ENCODE measurements at places on chromosomes 7 and 10.

- peak; percentile 17 for DNase-seq
Observed at GRCh38 chr7:7148798-7149481, 33.4 kb upstream of the C1GALT1 start.

DNA sequence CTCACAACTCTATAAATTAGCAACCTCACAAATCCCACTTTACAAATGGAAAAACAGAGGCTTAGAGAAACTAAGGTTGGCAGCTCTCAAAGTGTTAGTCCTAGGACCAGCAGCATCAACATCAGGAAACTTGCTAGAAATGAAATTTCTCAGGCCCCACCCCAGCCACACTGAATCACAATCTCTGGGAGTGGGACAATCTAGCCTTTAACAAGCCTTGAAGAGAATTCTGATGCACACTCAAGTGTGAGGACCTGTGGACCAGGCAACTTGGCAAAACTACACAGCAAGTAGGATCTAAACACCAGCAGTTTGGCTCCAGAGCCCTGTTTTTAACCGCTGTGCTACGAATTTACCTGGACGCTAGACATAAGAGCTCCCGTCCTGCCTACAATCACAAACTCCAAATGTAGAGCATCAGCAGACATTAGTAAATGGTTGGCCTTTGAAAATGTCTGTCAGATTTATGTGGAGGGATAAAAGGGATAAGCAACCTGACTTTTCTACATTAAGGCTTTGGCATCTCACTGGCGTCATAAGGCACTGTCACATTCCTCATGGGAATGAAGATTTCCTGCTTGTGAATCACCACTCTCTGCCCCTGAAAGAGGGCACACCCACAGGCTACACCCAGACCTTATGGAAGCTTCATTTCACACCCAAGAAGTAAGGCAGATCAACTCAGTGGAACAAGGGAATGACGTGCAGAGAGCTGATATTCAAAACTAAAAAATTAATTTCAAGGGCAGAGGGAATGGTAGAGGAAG, 34.5 kb downstream of the PPP1R3C start:
- no peak for DNase-seq

GRCh38 chr10:57983281-57983791, 284.4 kb downstream of the IPMK start:
- DNase-seq = peak; percentile 55

DNA sequence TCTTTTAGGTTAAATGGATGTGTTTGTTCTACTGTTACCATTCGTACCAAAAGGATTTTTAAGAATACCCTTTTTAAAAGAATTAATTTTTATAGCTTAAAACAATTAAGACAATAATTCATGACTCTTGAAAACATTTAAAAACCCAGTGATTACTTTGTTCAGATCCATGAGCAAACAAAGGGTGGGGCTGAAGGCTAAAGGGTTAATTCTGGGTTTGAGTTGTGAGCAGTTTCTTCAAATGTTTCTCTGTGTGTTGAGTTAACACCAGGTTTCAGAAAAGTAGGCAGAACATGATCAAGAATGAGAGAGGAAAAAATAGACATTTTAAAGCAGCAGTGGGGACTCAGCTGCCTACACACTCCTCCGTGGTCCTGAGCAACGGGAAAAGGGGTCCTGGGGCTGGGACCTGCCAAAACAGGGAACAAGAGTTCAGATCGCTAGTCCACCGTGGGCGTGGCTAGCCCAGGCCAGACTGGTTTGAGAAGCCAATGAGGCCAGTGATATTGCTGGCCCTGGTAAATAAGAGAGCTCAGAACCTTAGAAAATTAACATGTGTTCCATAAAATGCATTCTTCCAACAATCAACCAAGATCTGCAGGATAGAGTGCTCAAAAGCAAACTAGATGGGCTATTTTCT, 14.9 kb upstream of the EZH2 start:
- no peak for DNase-seq

DNA sequence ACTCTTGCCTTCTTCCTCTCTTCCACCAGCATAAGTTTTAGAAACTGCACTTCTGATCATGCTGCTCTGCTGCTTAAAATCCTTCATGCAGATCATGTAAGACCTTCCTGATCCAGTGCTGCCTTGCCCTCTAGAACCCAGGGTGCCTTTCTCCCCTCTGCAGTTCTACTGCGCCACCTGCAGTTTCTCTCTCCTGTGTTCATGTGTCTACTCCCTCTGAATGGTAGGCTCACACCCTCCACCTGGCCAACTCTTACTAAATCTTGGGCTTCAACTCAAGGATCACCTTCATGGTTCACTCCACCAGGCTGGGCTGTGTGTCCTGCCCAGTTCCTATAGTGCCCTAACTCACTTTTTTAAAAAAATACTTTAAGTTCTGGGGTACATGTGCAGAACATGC, 174.6 kb upstream of the ITGB1 start:
- DNase-seq = no peak

- peak; percentile 76 for DNase-seq
Observed at GRCh38 chr7:106041140-106041717, 70.9 kb downstream of the SYPL1 start.

DNA sequence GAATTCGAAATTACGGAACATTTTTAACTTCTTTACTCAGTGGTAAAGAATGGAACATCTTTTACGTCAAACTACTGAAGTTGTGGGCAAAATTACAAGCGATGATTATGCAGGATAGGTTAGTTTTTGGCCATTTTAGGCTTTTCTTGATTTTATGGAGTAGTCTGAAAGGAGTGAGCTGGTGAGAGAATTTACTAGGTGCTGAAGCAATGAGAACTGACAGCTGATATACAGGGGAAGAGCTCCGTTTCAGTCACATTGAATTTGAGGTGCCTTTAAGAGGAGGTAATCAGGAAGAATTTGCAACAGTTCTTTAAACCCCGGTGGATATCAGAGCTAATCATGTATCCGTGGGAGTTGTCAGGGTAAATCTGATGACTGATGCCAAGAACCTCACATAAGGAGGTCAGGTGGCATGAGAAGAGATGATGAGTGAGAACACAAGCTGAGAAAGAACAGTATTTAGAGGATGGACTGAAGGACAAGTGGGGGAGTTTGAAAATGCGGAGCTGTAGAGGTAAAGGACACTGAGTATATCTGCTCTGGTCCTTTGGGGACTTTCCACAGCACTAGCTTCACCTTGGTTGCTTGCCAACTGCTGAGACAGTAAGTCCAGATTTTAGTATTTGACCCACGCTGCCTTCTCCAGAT, 104.3 kb downstream of the AHR start:
- no peak for DNase-seq

GRCh38 chr7:154960063-154960790, 42.7 kb downstream of the PAXIP1 start:
- DNase-seq = no peak

GRCh38 chr7:39589323-39590111, 23.3 kb downstream of the YAE1 start:
- peak; percentile 62 for DNase-seq

DNA sequence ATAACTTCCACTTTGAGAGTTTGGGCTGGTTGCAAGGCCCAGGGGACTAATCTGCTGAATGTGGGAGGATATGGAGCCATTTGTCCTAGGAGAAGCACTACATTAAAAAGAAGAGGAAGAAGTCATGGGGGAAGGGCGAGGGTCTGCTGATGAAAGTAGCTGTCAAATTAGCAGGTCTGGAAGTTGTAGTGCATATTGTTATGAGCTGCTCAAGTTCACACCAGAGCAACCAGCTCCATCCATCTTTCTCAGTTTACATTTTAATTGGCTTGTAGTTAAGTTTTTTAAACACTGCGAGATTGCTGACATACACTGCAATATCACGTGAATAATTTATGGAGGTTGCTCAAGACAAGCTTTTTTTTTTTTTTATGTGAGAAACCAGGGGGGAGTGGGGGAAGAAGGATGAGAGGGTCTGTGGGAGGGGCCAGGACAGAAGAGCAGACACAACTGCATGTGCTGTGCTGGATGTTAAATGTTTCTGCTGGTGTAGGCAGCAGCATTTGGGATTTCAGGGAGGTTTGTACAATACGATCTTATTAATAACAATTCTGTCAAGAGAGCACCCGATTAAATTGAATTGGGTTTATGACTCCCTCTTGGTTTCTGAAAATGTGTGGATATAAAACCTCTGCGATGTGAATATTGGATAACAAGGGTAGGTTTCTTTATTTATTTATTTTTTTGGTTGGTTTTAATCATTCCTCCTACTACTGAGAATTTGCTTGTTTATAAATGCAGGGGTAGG, 759.0 kb upstream of the GALNT17 start:
- no peak for DNase-seq

GRCh38 chr10:72379776-72380175, 25.1 kb upstream of the DNAJB12 start:
- no peak for DNase-seq

- no peak for DNase-seq
Observed at GRCh38 chr7:80263333-80263732, 128.7 kb downstream of the GNAI1 start.

DNA sequence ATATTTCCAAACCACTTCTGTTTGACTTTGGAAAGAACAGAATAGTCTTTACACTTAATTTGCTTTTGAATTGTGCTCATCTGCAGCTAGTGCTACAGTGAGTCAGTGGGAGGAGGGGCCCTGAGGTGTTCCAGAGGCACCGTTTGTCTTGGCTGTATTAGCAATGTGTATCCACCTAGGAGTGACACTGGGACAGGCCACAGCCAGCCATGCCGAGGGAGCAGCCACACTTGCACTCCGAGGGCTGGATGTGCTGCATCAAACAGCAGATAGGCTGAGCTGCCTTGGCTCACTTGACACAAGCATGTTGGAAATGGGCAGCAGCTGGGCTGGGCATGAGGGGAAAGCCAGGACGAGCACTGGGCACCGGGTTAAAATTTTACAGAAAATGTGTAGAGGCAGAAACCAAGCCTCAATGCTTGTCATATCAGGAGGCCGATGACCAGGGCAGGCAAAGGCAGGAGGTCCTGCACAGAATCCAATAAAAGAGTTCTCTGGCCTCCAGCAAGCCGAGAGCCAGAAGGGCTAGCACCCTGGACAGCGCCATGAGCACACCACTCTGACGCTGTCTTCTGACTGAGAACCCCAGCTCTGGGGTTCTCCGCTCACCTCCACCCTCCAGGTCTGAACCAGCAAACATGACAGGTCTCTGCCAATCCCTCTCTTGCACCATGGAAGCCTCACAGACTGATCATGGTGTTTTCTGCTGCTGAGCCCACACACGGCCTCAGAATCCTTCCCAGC, 163.3 kb downstream of the GRID1 start:
- no peak for DNase-seq

DNA sequence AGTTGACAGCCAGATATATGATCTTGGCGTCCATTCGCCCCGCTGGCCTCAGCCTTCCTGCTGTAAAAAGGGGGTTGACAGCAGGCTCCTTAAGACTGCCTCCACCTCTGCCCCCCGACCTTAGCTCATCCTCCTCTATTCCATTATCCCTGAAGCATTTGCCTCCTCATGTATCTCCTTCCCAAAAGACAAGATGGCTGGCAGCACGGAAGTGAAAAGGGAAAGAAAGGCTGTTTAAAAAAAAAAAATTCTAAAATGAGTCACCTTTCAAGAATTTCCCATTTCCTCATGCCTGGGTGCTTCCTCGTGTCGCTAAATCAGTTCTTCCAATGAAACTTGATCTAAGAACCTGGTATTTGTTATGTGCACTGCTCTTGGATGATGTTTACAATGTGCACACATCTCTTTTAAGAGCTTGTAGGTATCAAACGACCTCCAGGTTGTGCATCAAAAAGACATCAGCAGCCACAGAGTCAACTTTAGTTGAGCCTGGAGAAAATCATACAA, 1.7 kb downstream of the SCRN1 start:
- no peak for DNase-seq

GRCh38 chr7:37323966-37324365, 124.7 kb downstream of the ELMO1 start:
- no peak for DNase-seq

- DNase-seq = peak; percentile 25
Observed at GRCh38 chr7:265192-265997, 24.6 kb upstream of the FOXL3 start.

DNA sequence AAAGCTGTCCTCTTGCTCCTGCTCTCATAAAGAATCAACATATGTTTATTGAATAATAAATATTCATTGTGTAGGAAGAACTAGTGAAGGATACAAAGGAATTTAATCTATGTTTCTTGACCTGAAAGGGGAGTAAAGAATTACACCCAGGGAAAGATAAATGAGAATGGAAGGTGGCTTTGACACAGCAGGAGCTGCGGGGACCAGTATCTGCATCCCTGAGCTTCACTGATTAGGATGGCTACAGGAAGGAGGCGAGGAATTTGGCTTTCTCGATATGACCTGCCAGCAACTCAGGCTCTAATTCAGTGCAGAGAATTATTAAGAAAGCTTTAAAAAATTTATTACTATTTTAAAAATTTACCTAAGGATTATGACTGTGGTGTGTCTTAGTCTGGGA, 194.6 kb downstream of the SEC23IP start:
- DNase-seq = no peak

DNA sequence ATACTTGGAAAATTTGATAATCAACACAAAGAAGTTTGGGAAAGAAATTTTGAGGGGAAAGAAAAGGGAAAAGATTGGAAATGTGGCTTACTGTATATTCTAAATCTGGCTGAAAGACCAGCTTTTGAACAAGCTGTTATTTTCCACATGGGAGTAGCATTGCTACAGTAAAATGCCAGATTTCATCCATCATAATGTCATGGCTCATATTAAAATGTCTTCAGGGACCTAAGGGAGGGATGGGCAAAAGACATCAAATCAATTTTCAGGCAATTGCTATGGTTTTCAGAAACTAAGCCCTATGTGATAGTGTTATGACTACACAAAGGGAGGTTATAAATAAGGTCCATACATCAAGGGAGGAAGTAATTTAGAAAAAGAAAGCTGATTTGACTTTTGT, 1116.9 kb upstream of the CELF2 start:
- no peak for DNase-seq

GRCh38 chr7:57216340-57216739, 84.1 kb upstream of the ZNF479 start:
- DNase-seq = no peak

GRCh38 chr7:1362301-1362700, 97.0 kb downstream of the MICALL2 start:
- DNase-seq = no peak

DNA sequence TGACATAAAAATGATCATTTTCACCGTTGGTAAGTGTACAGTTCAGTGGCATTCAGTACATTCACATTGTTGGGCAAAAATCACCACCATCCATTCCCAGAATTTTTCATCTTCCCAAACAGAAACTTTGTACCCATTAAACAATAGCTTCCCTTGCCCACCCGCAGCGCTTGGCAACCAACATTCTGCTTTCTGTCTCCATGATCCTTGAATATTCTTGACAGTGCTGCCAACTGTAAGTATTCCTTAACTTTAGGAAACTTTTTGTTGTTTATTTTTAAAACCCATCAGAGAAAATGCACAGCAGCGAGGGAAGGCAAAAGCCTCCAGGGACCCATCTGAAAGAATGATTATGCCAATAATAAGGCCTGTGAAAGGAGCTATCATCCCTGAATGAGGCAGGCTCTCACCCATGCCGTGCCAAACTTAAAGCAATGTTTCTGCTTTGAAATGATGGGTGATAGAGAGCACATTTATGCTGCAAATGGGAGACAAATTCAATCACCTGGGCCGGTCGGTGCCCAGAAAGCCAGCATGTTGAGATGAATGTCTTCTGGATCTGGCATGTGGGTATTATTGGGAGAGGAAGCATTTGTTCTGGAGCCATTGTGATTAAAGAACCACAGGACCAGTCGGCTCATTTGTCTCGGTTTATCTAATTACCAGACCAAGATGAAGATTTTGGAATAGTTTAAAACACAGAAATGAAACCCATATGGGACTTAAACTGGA, 202.1 kb upstream of the NPVF start:
- no peak for DNase-seq

Data from D341Med (cell line).